ENCODE measurements at places on chromosomes 2 and 18. TPM values are rescaled to one million over a fixed set of nuclear protein-coding genes. Genes with fewer than 3 reads are reported as not detected.

- DNase-seq: no peak
Observed at GRCh38 chr2:137992039-137992646, 27.9 kb downstream of the HNMT start.

GRCh38 chr2:4900242-4900641 is 791.9 kb upstream of the SOX11 start:
- peak; percentile 21 for DNase-seq

Gene TMEM17
- total RNA-seq: 1.8 TPM

GRCh38 chr18:11570769-11571412 is 38.5 kb upstream of the SLC35G4 start:
- DNase-seq: peak; percentile 17

All from tongue (tissue), 3 donors.